ENCODE measurements at places on chromosomes 2 and 18.

GRCh38 chr18:61756244-61756643 lies 136.6 kb downstream of the RNF152 start:
- no peak for DNase-seq

- DNase-seq, result no peak
These were observed 113.0 kb downstream of the MEP1B start for GRCh38 chr18:32302806-32303205.

DNA sequence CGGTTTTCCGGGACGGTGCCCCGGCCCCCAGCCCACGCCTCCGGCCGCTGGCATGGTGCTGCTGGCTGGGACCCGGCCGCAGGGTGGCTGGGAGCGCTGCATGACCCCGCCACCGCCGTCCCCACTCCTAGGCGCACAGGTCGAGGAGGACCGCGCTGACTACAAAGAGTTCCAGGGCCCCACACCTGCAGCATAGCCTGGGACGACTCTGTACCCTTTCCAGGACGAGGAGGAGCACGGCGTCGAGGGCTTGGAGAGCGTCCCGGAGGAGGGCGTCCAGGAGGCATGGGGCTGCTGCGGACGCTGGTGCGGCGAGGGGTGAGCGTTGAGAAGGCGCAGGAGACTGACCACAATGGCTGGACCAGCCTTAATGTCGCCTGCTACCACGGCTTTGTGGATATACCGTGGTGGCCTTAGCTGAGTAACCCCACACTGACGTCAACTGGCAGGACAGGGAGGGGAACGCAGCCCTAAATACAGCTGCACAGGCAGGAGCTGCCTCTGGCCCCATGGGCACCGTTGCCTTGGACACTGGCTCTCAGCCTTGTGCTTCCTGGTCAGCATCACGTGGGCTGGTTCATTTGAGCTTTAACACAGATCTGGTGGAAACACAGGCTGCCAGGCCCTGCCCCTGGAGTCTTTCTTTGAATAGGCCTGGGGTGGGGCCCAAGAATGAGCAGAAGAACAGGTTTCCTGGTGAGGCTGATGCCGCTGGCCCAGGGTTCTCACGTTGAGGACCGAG lies 40.9 kb upstream of the TRIM43B start:
- DNase-seq, result no peak

GRCh38 chr2:229343661-229344060 lies 72.6 kb upstream of the PID1 start:
- DNase-seq, result no peak

DNA sequence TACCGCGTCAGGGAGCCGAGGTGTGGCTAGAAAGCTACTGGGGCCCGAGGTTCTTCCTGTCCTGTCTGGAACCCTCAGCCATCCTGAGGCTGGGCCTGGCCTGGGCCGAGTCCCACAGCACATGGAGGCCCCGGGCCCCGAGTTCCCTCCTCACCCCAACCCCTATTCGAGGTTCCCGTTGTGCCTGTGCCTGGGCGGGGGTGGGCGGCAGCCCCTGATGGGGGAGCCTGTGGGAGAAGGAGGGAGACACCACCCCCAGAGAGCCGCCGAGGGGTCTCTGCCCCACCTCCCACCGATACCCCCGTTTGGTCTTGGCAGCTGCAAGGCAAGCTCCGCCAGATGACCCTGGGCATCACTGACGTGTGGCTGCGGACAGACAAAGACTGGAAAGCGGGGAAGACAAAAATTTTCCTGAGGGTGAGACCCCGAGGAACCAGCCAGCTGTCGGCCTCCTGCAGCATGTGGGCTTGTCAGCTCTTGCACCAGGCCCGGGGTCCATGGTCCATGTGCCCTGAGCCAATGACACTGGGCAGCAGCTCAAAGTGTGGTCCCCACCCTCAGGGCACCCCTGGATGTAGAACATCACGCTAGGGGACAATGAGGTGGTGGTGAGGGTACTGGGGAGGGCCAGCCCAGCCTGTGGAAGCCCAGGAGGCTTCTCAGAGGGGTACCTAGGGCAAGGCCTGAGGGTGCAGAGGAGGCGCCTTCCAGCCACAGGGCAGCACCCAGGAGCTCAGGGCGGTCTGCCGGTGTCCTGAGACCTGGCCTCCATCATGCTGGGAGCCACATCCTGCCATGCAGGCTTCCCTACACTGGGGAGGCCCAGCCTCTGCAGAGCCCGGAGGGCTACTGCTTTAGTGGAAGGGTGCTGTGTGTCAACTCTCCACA lies 52.5 kb upstream of the GPR17 start:
- peak; percentile 49 for DNase-seq

- DNase-seq, result no peak
These were observed 63.2 kb upstream of the COPS8 start for GRCh38 chr2:237022533-237022932.

- no peak for DNase-seq
These were observed 15.9 kb downstream of the TWIST2 start for GRCh38 chr2:238863749-238864206.

DNA sequence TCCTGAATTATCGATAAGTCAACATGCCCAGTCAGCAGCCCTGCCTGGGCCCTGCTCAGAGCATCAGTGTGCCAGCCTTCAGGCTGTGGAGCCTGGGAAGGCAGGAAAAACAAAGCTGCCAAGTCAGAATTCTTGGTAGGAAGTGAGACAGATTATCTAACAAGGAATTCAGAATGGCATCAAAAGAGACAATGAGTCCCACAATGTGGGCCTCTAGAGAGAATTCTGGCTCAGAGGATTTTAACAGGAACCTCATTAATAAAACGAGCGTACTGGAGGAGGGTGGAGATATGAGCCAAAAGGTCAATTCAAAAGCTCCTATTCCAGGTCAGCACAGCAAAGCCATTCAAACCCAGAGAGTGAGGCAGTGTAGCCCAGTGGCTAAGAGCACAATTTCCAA lies 327.6 kb upstream of the MMADHC start:
- no peak for DNase-seq

GRCh38 chr2:168770796-168771195 lies 31.6 kb upstream of the NOSTRIN start:
- no peak for DNase-seq

DNA sequence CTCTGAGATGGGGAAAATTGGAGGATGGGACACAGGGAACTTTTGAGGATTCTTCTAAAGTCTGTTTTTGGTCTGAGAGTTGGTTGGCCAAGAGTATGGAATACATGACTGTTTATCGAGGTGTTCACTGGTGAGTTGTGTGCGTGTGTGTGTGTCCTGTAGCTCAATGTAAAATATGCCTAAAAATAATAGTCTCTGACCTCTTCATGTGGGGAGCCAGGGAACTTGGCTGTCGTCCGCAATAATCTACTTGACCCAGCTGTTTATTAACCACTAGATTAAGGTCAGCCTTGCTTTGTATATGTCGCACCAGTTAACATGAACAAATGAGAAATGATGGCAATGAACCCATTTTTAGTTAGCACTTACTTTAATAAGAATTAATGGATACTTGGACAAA lies 177.5 kb upstream of the TPO start:
- no peak for DNase-seq

- no peak for DNase-seq
These were observed 37.7 kb downstream of the PIK3C3 start for GRCh38 chr18:41992703-41993102.

DNA sequence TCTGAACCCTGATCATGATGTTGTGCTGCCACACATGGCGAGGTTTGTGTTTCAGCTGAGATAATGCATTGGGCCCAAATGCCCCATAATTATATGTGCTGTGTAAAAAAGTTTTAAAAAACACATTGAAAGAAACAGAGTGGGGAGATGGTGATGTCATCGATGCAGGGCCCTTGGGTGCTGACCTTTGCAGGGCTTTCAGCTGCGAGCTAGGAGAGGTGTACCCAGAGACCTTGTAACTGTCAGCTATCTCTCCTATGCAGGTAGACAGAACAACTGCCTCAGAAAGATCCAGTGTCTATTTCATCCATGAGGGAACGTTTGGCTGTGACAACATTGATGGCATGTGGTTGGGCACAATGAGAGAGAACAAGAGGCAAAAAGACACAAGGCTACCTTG lies 286.9 kb upstream of the CELF4 start:
- no peak for DNase-seq

GRCh38 chr2:67255933-67256615 lies 141.1 kb upstream of the ETAA1 start:
- DNase-seq, result no peak
